ENCODE measurements at places on chromosomes 3 and 15.

- no peak for DNase-seq
These were observed 29.2 kb upstream of the SMAD6 start for GRCh38 chr15:66672867-66673266.

DNA sequence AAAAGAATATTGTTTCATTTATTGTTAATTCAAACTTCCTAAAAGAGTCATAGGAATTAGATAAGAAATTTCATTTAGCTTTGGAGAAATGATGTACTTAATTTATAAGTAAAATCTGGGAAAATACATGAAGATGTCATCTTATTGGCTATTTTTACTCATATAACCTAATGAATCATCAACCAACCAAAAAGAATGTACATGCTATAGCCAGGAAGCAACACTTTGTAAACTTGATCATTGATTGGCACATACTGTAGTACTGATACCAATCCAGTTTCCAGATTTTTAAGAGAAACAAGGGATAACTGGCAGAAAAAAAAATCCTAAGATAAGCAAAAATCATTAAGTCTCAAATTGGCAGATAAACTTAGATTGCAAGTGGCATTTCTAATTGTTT is 207.9 kb upstream of the CDIN1 start:
- DNase-seq: no peak

- DNase-seq: no peak
These were observed 25.5 kb downstream of the SLC12A8 start for GRCh38 chr3:125186800-125187598.

DNA sequence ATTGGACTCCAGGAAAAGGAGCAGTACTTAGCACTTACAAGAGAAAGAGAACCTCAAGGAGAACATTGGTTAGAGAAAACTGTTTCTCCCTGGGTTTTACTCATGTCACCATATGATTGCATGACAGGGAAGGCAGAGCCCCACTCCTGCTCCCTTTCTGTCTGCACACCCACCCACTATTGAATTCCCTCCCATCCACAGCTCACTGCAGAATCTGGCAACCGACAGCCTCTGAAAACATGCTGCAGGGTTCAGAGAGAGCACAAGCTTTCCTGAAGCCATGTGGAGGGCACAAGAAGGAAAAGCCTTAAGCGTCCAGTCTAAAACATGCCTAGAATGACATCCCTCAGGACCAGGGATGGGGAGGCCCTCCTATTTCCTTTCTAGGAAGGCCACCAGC is 3.0 kb upstream of the IL17RD start:
- DNase-seq: no peak

DNA sequence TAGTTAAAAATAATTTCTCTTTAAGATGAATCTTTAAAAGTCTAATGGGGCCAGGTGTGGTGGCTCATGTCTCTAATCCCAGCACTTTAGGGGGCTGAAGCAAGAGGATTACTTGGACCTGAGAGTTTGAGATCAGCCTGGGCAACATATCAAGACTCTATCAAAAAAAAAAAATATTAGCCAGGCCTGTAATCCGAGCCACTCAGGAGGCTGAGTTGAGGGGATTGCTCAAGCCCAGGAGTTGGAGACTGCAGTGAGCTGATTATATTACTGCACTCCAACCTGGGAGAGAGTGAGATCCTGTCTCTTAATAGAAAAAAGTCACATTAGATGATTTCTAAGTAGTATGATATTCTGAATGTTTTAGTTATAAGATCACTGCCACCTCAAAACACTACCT is 322.0 kb upstream of the MANF start:
- DNase-seq: no peak

DNA sequence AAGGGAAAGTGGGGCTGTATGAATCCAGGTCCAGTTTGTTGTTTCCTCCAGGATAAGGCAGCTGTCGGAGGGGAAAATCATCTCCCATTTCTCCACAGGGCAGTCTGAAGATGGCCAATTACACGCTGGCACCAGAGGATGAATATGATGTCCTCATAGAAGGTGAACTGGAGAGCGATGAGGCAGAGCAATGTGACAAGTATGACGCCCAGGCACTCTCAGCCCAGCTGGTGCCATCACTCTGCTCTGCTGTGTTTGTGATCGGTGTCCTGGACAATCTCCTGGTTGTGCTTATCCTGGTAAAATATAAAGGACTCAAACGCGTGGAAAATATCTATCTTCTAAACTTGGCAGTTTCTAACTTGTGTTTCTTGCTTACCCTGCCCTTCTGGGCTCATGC is 911 bp downstream of the CCRL2 start:
- DNase-seq: no peak

DNA sequence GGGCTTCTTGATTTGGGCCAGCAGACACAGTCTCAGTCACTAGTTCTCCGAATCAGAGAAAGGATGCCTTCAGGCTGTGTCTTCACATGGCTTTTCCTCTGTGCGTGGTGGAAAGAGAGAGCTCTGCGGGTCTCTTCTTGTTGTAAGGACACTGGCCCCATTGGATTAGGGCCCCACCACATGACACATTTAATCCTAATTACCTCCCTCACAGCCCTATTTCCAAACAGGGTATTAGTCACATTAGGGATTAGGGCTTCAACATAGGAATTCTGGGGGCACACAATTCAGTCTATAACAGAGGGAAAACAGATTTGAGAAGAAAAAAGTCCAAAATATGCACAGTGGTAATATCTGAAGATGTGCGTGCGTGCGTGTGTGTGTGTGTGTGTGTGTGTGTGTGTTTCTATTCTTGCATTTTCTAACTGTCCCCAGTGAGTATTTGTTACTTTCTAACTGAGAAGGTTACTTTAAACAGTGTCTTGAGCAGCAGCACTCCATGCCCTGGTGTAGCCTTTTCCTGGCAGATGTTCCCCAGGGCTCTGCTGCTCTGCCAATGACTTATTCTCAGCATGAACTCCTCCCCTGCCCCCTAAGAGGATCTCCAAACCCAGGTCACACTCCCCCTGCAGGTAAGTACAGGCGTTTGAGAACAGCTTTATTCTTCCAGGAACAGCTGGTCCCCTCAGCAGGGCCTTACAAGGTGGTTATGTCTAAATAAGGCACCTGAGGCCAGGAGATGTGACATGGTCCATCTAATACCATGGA is 72.9 kb downstream of the RPL39L start:
- peak; percentile 60 for DNase-seq

DNA sequence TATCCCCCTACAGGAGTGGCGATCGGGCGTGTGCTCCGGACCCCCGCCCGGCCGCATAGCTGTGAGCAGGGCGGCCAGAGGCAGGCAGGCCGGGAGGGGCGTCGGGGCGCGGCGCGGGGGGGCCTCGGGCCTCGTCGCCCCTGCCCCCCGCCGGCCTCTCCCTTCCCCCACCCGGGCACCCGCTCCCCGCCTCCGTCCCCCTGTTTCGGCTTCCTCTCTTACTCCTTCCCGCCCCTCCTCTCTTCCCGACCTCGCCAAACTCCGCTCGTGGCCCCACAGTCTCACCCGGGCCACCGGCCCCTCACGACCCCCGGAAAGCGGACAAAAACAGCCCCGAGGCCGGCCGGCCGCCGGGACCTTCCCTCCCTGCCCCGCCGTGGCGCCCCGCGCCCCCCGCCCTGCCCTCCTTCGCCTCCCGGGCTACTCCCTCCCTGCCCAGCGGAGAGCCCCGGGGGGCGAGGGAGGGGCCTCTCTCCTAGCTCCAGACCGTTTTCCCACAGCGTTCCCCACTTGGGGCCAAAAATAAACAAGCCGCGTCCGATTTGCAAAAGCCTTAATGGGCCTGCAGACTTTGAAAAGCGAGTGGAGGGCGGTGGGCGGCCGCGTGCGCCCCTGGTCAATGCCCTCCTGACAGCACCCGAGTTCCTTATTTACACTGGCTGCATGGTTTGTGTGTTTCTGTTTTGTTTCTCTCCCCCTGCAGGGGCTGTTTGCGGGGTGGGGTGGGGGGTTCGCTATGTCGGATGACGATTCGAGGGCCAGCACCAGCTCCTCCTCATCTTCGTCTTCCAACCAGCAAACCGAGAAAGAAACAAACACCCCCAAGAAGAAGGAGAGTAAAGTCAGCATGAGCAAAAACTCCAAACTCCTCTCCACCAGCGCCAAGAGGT is 1.0 kb downstream of the UBE2E1 start:
- DNase-seq: no peak

- DNase-seq: no peak
These were observed 109.9 kb downstream of the PDCD6IP start for GRCh38 chr3:33908250-33908851.

GRCh38 chr15:77516076-77516475 is 95.4 kb downstream of the HMG20A start:
- DNase-seq: no peak

DNA sequence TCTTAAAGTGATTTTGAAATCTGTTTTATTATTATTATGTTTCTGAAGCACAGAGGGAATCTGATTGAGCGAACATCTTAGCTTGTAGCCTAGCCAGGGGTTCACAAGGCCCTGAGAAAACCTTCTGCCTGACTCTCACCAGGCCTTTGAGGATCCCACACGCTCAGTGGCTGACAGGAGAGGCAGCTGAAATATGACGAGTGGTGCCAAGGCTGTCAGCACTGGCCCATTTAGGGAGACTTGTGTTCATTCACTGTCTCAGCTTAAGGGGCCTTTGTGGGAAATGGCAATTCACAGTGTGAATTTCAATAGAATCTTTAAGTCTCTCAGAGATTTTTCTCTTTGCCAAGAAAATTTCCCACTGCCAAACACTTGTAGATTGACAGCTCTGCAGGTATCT is 770.9 kb downstream of the TUSC7 start:
- DNase-seq: no peak

DNA sequence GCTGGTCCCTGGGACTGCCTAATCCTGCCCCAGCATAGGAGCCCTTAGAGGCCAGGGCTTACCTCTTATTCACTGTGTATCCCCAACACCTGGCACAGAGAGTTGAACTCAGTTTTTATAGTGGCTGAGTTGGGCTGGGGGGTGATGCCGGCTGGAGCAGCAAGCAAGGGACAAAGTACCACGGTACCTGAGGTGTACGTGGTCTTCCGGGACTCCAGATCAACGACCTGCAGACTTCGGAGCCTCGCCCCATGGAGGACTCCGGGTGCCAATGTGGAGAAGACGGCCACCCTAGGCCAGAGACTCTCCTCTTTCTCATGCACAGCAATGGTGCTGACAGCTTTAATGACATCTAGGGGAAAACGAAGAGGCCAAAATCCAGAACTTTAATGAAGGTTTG is 8.1 kb downstream of the WDR73 start:
- DNase-seq: no peak
